HFFc6 (cell line): ENCODE measurements at places on chromosomes 11 and 22. TPM values are rescaled to one million over a fixed set of nuclear protein-coding genes. Genes with fewer than 3 reads are reported as not detected.

ART5 gene
- not detected in 3 replicates for total RNA-seq

ACRV1 gene
- not detected in 3 replicates for total RNA-seq

TSPAN18 gene
- not detected in 3 replicates for total RNA-seq

TMEM191C gene
- 1.3 to 1.5 TPM (median 1.3 TPM) in 3 replicates for total RNA-seq

- DNase-seq: no peak
Observed at GRCh38 chr11:61764606-61765260, 12.3 kb downstream of the MYRF start.

GRCh38 chr11:20887137-20887536 is 217.8 kb downstream of the NELL1 start:
- DNase-seq: no peak

DNA sequence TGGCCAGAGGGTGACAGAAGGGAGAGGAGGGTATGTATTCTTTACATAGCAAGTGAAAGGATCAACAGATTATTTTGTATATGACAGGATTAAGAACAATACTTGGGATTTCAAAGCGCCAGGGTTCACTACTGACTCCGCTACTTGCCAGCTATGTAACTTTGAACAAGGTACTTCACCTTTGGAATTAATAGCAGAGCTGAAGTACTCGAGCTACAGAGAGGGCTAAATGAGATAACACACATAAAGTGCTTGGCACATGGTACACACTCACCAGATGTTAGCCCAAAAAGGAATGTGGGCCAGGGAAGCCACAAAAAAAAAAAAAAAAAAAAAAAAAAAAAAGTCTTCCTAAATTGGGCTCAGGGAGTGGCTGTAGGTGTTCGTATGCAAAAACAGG is 408.4 kb downstream of the BUD13 start:
- DNase-seq: no peak

- DNase-seq: no peak
Observed at GRCh38 chr22:46576556-46577367, 39.3 kb upstream of the CELSR1 start.

DNA sequence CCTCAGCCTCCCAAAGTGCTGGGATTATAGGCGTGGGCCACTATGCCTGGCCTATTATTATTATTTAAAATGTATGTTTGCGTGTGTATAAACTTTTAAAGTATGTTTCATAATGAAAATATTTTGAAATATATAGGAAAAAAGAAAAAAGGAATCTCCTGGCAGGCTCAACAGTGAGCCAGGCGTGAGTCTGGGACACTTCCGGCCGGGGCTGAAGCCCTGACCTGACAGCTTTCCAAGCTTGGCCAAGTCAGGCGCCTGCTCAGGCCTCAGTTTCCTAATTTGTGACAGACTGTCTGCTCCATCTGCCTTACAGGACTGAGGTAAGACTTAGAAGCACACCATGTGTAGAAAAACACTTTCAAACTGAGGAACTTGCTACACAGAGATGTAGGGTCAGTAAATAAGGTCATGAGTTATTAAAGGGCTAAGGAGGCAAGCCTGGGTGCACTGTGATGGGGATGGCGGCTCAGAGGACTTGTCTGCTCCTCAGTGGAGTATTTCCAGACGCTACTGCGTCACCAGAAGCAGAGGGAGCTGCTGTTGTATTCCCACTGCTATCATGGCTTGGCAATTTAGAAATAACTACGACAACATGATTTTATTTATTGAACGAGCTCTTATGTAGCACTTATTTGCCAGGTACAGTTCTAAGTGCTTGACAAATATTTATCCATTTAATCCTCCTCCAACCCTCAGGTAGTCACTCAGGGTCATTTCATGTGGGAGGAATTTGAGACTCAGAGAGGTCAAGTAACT is 100.1 kb downstream of the PRR5L start:
- no peak for DNase-seq

DNA sequence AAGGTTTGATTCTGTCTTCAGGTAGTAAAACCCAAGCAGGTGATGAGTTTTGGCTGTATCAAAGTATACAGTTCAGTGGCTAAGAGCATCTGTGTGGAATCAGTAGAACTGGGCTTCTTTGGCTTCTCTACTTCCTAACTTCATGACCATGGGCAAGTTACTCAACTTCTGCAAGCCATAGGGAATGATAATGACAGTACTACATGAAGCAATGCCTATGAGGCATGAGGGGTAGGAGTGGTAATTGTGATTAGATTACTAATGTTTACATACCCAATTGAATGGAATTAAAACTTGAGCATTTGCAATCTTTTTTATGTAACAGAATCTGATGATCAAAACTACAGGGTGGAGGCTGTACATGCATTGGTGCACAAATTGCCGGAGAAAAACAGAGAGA is 164.3 kb downstream of the PGR start:
- DNase-seq: no peak
